ENCODE measurements at places on chromosomes 4 and X.
A peak's percentile ranks its signal among the peaks of the same experiment; 100 is the strongest.

- no peak for DNase-seq
These were observed 1602.4 kb downstream of the STIM2 start for GRCh38 chr4:28462766-28463700.

DNA sequence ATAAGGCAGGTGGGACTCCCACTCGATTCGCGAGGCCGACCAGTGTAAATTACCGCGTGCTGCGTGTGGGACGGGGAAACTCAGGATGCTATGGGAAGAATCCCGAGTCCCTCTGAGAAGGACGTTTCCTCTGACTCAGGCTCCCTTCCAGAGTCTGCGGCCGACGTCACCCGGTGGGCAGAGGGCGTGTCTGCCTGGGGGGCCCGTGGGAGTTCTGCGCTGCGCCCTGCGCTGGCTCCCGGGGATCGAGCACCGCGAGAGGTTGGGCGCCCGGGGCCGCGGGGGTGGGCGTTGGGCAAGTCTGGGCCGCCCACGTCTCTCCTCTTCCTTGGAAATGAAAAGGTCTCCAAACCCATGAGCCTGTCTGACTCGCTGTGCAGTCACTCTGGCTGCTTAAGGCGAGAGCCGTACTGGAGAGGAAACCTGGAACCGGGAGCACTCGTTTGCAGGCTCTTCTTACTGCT, 568 bp downstream of the NIPAL1 start:
- peak; percentile 29 for DNase-seq

- DNase-seq = no peak
These were observed 14.6 kb downstream of the AMOT start for GRCh38 chrX:112826023-112826422.

DNA sequence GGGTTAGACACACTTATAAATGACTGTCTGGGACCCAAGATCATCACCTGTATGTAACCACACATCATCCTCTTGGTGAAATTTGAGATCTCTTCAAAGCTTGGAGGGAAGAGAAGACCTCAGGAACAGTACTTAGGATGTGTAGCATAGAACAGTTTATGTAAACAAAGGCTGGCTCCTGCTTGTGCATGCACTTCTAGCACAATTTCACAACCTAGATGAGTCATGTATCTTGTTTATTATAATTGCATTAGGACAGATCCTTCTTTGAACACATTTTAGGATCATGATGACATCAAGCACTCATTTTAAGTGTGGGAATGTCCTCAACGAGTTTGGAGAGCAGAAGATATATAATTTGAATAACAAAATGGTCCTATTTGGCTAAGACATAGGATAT, 26.3 kb upstream of the ZMAT1 start:
- no peak for DNase-seq

DNA sequence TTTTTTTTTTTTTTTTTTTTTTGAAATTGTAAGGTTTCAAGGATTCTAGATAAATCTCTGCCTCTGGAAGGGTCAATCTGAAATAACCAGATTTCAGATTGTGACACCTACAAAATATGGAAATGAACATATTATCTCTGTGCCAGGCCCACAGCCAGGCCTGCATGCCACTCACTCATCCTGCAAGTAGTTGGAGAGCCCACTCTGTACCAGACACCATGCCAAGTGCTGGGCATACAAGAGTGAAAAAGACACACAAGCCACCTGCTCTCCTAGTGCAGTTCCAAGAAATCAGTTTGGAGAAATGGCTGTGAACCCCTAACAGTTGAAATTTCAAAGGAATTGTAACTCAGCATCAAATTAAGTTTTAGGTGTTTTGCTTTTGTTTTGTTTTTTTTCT, 145.9 kb upstream of the NOCT start:
- DNase-seq = no peak

- no peak for DNase-seq
These were observed 277.4 kb downstream of the NKX6-1 start for GRCh38 chr4:84221704-84222103.

DNA sequence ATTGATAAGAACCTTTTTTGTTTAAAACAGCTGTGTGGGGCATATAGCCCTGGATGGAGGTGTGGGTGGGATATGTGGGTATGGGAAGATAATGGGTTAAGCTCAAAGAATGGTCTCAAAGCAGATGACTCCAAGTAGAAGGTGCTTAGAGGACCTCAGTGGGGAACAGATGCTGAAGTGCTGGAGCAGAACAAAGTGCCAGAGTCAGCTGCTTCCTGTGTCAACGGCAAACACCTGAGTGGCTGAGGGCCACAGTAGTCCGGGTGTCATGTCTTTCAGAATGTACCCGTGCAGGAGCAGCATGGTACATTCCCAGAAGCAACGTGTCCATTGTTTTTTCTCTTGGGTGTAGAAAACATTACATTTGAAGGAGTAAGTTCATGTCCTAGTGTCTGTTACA, 210.6 kb downstream of the CCNG2 start:
- no peak for DNase-seq

DNA sequence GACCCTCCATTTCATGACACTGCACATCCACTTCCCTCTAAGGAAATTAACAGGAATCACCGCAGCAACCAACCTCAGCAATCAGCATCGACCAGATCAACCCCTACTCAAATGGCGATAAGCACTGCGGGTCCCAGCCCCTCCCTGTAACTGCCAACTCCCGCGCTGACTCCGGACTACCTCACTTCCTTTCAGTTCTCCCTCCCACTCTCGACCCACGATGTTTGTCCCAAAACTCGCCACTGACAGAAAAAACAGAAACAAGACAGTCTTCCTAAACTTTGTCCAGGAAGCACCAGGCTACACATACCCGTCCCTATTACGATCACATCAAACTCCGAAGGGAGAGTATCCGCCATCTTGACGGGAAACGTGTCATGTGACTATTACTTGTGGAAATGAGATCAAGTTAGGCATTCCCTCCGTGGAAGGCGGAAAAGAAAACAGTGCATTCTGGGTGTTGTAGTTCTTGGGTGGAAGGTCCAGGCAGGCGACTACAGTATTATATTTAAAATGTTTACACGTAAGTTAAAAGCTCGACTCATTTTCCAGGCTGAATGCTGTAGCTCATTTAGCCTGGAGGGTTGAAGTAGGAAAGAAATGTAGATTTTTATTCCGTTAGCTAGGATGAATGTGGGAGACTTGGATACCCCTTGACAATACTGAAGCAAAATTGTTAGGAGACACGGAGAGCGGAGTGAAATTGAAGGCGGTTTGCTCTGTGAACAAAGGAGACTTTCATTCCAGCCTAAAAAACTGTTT, at the start of gene CHM:
TSS of gene CHM (minus strand) at position 385 of the 762 bp plus-strand sequence. CDS start at position 359, 26 bp downstream.
- no peak for DNase-seq

DNA sequence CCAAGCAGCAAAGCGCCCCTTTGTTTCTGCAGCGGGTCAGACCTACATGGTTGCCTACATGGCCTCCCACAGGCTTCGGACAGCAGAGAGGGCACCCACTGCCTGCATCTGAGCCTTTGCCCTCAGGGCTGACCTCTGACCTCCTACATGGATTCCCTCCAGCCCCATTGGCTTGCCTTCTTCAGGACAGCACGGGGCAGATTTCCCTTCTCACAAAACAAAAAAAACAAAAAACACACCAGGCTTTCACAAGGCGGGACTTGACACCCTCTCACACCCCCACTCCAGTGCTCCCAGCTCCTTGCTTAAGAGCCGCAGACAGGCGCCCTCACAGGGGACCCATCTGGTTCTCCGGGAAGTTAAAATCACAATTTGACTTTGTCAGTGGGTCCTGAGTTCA, 32.9 kb downstream of the ZFYVE28 start:
- no peak for DNase-seq

DNA sequence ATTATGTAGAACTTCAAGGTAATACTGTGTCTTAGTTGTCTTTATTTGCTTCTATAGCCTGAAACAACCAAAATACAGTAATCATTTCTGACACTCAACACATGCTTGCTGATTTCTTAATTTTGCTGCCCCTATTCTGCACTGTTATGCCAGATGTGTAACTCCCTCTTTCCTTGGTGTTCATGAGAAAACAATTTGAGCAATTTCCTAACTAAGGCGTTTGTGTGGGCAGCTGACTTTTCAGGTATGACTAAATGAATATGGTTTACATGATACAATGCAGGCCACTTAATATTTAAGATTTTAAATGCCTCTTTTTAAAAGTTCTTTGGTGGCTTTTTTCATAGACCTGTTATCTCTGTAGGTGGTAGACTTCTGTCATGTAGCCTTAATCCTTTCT, 46.1 kb upstream of the CENPE start:
- DNase-seq = no peak

DNA sequence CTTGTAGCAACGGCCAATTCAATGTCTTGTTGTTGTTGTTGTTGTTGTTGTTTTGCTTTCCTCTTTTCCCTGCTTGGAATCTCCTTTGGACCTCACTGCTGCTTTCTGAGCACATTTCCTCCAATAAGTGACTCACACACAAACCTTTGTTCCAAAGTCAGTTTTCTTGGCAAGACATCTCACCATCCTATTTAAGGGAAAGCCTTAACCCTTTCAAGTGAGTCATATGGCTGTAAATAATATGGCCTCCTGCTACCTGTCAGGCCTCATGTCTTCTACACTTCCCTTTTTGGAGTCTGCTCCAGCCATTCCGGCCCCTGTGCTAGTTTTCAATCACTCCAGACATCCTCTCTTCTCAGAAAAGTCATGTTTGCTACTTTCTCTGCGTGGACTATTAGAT, 79.5 kb upstream of the MAGEB10 start:
- no peak for DNase-seq

GRCh38 chrX:85084770-85085393, 81.2 kb downstream of the APOOL start:
- no peak for DNase-seq

- no peak for DNase-seq
These were observed 235.3 kb downstream of the GPAT3 start for GRCh38 chr4:83771113-83771705.

DNA sequence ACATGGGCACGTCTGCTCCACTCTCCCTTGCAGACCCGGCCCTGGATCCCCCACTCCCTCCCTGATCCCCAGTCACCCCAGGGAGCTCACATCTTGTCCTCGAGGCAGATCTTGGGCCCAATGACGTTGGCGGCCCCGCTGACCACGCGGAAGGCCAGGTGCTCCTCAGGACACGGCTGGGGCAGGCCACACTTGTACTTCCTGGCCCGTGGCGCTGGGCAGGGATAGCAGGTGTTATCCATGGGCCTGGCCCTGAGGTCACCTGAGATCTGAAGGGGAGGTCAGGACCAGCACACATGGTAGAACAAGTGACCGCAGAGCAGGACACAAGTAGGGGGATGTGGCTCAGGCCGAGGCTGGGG, 7.7 kb downstream of the FAM3A start:
- DNase-seq = no peak

- DNase-seq = peak; percentile 46
These were observed 488 bp downstream of the TBC1D25 start for GRCh38 chrX:48540028-48540375.

- DNase-seq = peak; percentile 23
These were observed 19.5 kb upstream of the CCNI start for GRCh38 chr4:77095101-77095821.

DNA sequence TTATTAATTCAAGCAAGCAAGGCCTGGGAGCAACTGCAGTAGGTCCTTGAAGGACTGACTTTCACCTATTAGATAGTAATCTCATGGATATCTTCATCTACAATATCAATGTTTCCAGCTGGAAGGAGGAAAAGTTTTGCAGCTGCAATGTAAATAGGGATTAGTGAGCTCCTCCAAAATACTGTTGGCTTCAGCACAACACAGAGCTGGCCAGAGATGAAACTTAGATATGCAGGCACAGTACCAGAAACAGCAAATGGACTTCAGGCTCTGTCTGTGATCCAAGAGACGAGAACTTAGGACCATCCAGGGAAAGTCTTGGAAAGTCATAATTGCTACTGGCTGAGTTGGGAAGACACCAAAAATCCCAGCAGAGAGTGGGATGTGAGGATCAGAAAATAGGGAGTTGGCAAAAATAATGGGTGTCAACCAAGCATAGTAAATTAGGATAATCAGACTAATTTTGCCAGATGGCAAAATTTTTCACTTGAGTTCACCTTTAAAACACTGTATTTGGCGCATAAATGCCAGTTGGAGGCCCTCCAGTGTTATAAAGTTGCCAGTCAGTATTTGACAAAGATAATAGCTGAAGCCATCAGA, 57.5 kb downstream of the PARM1 start:
- DNase-seq = no peak
